ENCODE measurements at places on chromosomes 7 and 10. TPM values are rescaled to one million over a fixed set of nuclear protein-coding genes. Genes with fewer than 3 reads are reported as not detected.
A peak's percentile ranks its signal among the peaks of the same experiment; 100 is the strongest.

ZNF438 gene
- total RNA-seq = 6.5 TPM

HIP1 gene
- total RNA-seq = 25.8 TPM

AVL9 gene
- total RNA-seq = 26.8 TPM

CCL24 gene
- total RNA-seq = 0.45 TPM

C10orf105 gene
- not detected for total RNA-seq

STAG3 gene
- total RNA-seq = not detected

CDHR1 gene
- total RNA-seq = 0.03 TPM

DNA sequence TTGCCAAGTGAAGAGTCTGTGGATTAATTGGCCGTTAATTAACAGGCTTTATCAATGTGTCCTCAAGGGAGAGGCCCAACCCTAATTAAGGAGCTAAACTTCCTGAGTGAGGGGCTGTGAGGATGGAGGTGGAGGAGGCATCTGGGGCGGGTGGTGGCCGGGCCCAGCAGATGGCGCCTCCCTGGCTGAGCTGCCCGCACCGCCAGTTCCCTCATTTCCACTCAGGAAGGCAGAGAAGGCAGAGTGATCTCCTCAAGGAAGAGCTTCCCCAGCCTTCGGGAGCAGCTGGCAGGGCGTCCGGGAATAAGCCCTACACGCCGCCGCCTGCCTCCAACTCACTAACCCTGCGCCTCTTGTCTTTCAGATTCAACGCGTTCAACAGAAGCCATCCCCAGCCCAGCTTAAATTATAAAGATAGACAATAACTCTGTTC, 112.2 kb downstream of the CYTH3 start:
- H3K27ac ChIP-seq = no peak overlapping the region
- H3K27me3 ChIP-seq = no peaks in the 10 kb centered on the region
- DNase-seq = no peak

GRCh38 chr10:88154596-88155250, 291.3 kb downstream of the PTEN start:
- peaks cover 66% of the 10 kb centered on the region for H3K4me1 ChIP-seq
- H3K27me3 ChIP-seq = no peaks in the 10 kb centered on the region
- no peaks in the 10 kb centered on the region for H3K36me3 ChIP-seq
- no peak for DNase-seq

DNA sequence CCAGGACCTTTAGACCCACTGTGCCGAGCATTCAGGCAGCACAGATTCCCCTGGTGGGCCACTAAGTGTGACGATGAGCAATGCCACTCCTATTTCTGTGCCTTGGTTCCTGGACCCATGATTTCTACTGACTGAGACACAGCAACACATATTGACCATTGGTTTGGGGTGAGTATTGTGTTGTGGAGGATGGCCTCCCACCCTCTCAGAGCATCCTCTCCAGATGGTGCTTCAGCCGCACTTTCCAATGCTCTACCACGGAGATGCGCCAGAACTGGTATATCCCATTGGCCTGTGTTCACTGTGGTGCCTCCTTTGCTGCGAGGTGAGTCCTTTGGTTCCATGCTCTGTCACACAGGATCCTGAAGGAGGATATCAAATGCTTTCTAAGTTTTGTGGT, 10.1 kb upstream of the GDF10 start:
- H3K4me3 ChIP-seq = no peak overlapping the region
- no peaks in the 10 kb centered on the region for H3K36me3 ChIP-seq
- DNase-seq = no peak

DNA sequence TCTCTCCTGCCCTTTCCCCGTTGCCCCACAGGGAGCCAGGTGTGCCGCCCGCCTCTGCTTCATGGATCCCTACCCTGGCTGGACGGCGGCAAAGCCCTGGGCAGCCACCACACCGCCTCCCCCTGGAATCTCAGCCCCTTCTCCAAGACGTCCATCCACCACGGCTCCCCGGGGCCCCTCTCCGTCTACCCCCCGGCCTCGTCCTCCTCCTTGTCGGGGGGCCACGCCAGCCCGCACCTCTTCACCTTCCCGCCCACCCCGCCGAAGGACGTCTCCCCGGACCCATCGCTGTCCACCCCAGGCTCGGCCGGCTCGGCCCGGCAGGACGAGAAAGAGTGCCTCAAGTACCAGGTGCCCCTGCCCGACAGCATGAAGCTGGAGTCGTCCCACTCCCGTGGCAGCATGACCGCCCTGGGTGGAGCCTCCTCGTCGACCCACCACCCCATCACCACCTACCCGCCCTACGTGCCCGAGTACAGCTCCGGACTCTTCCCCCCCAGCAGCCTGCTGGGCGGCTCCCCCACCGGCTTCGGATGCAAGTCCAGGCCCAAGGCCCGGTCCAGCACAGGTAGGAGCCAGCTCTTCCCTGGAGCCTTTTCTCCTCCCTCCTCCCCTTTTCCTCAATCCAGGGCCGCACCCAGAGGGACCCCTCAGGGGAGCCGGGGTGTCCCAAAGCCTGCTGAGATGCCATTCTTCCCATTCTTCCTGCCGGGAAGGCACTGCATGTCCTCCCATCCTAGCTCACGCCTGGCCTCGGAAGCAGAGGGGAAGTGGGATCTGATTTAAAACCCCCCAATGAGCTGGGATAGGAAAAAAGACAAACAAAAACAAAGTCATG, 4.0 kb downstream of the GATA3 start:
- H3K27me3 ChIP-seq = no peaks in the 10 kb centered on the region
- peaks cover 10% of the 10 kb centered on the region for H3K4me1 ChIP-seq
- H3K27ac ChIP-seq = no peak overlapping the region
- no peak overlapping the region for H3K4me3 ChIP-seq

DNA sequence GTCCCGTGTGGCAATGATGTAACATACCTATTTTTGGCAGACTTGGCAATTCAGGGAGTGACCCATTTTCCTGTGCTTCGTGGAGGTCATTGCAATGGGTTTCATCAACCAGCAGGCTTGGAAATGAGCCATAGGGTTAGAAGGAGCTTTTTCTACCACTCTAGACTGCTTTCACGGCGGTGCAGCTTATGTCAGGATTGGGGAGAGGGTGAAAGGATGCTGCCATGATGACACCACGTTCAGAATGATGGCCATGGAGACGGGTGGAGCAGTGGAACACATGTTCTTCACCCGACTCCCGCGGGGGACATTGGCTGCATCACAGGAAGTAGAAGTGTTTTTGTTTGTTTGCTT, 220.2 kb downstream of the EMX2 start:
- no peak overlapping the region for H3K27ac ChIP-seq
- no peaks in the 10 kb centered on the region for H3K4me1 ChIP-seq
- no peak overlapping the region for H3K4me3 ChIP-seq
- no peaks in the 10 kb centered on the region for H3K36me3 ChIP-seq

DNA sequence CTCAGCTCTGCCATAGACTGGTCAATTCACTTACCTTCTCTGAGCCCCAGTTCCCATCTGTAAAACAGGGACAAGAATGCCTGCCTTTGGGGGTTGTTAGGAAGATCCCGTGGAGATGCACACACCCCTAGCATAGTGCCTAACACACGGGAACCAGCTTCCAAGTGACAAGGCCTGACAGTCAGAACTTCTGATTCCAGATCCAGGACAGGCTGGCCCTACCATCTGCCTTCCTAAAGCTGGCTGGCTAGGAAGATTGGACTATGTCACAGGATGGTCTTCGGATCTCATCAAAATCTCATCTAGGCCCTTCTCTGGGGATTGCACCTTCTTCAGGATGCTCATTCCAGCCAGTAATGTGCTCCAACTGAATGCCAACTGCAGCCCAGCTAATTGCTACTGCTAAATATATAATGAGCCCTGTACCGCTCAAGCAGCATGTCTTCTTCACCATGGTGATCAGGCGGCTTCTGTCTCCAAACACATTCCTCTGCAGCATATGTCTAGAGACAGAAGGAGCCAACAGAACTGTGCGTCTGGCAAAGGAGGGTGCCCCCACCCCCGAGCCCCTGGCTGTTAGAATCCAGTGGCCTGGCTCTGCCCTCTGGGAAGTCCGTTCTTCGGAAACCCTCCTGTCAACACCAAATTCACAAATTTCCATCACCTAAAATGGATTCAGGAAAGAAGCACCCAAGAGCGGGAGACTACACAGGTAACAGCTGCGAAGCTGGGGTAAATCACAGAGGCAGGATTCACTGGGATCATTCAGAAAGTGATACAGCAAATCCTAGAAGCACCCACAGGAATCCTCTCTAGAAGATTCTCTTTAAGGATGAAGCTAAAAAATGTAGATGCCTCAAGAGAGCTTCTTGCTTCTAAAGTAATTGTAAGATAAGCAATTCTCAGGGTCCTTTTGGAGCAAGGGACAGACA, 142.1 kb upstream of the EEPD1 start:
- no peak for DNase-seq
- H3K4me1 ChIP-seq = peaks cover 1% of the 10 kb centered on the region
- no peak overlapping the region for H3K4me3 ChIP-seq
- H3K27ac ChIP-seq = no peak overlapping the region
- no peaks in the 10 kb centered on the region for H3K27me3 ChIP-seq

DNA sequence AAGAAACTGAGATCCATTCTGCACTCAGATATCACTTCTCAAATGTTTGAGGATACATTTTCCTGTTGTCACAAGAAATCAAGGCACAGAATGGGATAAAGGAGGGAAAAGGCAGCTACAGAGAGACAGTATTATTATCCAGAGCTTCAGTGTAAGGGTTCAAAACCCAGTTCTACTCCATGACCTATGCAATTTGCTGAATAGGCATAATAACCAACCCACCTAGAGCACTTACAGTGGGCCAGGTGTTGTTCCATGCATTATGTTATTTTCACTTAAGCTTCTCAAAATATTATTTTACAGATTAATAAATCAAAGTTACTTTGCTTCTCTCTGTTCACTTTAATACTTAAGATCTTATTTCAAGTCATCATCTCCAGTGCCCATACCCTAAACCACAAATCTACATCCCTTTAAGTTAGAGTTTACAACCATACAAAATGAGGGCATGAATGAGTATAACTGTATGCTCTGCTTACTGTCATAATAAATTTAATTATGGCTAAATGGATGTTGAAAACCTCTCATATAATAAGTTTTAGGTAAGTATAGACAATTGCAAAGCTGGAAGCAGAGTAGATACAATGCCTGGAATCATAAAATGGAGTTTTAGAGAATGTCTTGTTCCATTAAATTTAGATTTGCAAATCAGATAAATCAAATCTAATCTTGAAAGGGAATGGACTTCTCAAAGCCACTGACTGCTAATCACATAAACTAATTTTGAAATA, 28.1 kb upstream of the PCLO start:
- no peaks in the 10 kb centered on the region for H3K4me1 ChIP-seq
- H3K27me3 ChIP-seq = no peaks in the 10 kb centered on the region
- DNase-seq = no peak
- H3K4me3 ChIP-seq = no peak overlapping the region

DNA sequence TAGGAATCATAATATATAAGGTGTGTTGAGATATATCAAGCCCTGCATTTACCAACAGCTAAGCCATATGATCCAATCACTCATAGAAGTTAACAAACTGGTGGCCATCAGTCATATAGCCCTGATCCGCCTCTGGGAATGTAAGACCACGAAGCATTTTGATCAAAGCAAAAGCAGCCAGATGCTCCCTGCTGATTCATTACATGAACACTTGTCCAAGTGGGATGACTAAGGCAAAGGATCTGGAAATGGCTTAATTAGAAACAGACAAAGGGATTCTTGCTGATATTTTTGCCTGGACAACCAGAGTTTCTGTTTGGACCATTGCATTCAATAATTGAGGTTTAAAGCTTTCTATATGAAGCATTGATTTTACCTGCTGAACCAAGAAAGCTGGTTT, 535.5 kb downstream of the GPAM start:
- H3K27me3 ChIP-seq = no peaks in the 10 kb centered on the region
- no peaks in the 10 kb centered on the region for H3K4me1 ChIP-seq
- H3K4me3 ChIP-seq = no peak overlapping the region
- DNase-seq = no peak

- no peak overlapping the region for H3K27ac ChIP-seq
- peak; percentile 17 for DNase-seq
- H3K27me3 ChIP-seq = no peaks in the 10 kb centered on the region
- H3K4me3 ChIP-seq = no peak overlapping the region
- H3K4me1 ChIP-seq = no peaks in the 10 kb centered on the region
- H3K36me3 ChIP-seq = no peaks in the 10 kb centered on the region
Observed at GRCh38 chr7:158348446-158348845, 239.2 kb downstream of the PTPRN2 start.

GRCh38 chr10:80153460-80153859, 20.9 kb downstream of the PLAC9 start:
- peaks cover 82% of the 10 kb centered on the region for H3K36me3 ChIP-seq
- no peaks in the 10 kb centered on the region for H3K27me3 ChIP-seq
- no peak overlapping the region for H3K27ac ChIP-seq
- no peak overlapping the region for H3K4me3 ChIP-seq
- peaks cover 45% of the 10 kb centered on the region for H3K4me1 ChIP-seq
- DNase-seq = no peak

DNA sequence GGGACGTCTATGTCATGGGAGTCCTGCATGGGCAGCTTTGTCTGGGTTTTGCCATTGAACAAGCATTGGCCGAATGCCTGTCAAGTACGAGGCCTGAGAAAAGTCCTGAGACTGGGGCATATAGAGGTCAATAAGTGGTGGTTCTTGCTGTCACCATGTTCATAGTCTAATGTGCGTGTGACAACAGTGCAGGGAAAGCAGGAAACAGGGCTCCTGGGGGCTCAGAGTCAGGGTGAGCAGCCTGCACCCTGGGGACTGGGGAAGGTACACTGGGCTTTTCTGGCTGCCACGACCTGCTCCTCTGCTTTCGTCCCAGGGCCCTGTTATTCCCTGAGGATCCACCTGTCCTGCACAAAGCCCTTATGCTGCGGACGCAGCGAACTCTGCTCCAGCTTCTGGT, 21.3 kb downstream of the FAM241B start:
- H3K4me3 ChIP-seq = no peak overlapping the region
- H3K36me3 ChIP-seq = no peaks in the 10 kb centered on the region
- no peak for DNase-seq
- H3K4me1 ChIP-seq = no peaks in the 10 kb centered on the region
- no peak overlapping the region for H3K27ac ChIP-seq

DNA sequence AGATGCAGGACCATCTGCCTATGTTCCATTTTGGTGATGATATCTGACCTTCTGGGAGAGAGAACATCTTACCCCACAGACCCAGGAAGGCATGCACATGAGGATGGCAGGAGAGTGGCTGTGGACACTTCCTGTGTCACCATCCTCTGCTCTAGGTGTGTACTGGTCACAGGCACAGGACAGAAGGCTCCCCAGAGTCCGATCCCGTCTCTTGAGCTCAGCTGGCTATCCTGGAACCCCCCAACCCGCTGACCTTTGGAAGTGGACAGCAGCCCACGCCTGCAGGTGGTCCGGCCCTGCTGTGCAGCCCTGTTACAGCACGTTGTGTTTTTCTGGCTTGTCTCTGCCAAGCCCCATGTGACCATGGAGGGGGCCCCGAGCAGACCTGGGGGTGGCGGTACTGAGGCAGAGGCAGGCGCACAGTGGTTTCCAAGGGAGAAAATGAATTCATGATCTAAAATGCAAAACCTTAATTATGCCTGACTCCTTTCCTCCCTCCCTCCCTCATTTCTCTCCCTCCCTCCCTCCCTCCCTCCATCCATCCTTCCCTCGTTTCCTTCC, 178.8 kb downstream of the CUX1 start:
- H3K36me3 ChIP-seq = no peaks in the 10 kb centered on the region
- H3K27ac ChIP-seq = no peak overlapping the region
- H3K4me3 ChIP-seq = no peak overlapping the region
- H3K27me3 ChIP-seq = no peaks in the 10 kb centered on the region
- no peak for DNase-seq

GRCh38 chr10:67779465-67780203, 58.4 kb downstream of the DNAJC12 start:
- H3K36me3 ChIP-seq = no peaks in the 10 kb centered on the region
- H3K27ac ChIP-seq = no peak overlapping the region
- DNase-seq = peak; percentile 66
- H3K27me3 ChIP-seq = no peaks in the 10 kb centered on the region
- peaks cover 4% of the 10 kb centered on the region for H3K4me1 ChIP-seq

GRCh38 chr7:95269640-95270039, 54.7 kb downstream of the PON1 start:
- peaks cover 6% of the 10 kb centered on the region for H3K27me3 ChIP-seq
- no peak overlapping the region for H3K4me3 ChIP-seq

Data from SJSA1 (cell line).